Fibroblast of lung (primary cell): ENCODE measurements at places on chromosomes 3 and 15. TPM values are rescaled to one million over a fixed set of nuclear protein-coding genes. Genes with fewer than 3 reads are reported as not detected.

DNA sequence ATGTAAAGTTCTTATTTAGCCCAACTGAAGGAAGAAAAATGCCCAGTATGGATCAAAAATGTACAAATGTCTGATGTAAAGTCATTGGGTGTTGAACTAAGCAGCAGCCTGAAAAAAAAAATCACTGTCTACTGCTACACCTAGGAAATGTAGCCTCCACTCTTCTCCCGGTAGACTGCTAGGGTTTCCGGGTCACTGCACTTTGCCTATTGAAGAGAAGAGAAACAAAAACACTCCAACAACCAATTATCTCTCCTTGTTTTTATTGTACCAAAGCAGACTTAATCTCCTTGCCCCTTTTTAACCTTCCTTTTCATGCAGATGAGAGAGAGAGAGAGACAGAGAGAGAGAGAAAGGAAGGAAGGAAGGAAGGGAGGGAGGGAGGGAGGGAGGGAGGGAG is 140.2 kb upstream of the SETMAR start:
- DNase-seq, result no peak

DNA sequence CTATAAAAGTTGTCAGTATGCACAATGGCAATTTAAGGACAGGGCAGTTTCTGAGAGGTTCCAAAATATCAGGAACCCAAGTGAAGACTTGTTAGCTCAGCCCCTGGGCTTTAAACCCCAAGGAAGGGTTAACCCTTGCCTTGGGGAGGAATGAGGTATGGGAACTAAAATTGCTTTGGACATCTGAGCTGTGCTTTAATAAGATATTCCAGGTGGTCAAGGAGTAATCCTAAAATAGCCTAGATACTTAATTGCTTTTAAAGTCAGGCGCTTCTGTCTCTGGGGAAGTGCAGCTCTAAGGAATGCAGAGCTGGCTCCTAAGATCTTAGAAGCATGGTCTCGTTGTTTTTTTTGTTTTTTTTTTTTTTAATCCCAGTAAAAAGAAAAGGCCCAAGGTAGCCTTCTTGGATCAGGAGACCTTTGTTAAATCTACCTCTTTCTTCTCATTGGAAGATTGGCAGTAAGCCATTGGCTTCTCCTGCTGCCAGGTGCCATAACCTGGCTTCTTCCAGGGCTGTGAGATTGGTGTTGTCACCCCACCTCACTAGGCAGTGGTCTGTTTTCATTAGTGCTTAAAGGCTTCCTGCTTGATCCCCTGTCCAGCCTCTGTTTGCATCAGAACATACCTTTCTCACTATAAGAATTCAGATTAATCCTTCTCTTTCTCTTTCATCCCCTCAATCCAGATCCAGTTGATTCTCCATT is 24.5 kb downstream of the ARID3B start:
- no peak for DNase-seq

DNA sequence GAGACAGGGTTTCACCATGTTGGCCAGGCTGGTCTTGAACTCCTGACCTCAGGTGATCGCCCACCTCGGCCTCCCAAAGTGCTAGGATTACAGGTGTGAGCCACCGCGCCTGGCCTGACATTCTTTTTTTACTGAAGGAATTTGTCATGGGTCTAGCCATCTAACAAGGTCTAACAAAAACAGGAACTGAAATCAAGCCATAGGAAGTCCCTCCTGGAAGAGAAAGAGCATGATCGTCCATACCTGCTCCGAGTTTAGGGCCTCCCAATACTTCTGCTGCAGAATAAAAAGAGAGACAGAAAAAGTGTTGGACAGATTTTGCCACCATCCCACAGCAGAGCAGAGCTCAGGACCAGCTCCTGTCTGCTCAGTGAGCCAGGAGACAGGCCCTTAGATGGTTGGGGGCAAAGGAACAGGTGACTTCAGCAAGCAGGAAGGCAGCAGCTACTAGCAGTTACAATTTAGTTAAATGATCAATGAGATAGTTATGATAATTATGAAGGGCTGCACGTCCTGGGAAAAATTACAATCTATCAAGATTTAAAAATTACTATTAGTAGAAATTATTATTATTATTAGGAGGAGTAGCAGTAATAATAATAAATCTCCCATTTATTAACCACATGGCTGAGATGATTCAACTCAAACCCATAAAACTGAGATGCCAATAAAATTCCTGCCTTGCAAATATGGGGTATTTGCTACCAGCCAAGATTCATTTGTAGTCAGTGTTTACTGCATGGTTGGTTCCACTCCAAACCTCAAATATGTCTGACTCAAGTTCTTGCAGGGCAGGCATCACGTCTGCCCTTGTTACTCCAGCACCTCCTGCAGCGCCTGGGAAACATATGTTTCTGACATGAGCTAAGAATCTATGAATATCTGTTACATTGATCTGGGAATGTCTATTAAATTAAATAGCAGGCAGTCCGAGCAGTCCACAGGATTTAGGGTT is 40.1 kb downstream of the TMEM44 start:
- DNase-seq, result peak; percentile 100

DNA sequence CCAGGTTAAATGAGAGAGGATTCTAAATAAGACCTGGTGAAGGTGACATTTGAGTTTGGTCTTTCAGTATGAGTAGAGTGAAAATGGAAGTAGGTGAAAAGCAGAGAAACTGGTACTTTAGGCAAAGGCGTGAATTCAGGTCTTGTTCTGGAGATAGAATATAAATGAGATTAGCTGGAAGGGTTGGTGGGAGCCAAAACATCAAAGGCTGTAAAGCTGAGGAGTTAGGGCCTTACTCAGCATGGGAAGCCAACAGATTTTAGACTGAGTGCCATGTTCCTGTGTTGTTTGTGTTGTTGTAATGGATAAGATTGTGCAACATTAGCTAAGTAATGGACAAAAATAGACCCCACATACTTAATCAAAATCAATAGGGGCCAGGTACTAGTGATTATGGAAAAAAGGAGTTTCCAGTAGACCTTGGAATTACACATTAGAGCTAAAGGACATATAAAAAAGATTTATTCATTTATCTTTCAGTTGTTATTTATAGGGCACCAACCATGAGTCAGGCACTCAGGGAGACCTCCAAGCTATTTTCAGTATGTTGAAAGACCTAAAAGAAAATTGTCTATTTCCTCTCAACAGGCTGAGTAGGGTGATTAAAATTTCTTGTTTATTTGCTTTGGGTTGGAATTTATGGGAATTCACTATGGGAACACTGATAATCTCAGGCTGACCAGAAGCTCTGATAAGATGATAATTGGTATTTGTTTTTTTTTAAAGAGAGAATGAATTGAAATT is 20.8 kb downstream of the ARL14 start:
- DNase-seq, result peak; percentile 42

DNA sequence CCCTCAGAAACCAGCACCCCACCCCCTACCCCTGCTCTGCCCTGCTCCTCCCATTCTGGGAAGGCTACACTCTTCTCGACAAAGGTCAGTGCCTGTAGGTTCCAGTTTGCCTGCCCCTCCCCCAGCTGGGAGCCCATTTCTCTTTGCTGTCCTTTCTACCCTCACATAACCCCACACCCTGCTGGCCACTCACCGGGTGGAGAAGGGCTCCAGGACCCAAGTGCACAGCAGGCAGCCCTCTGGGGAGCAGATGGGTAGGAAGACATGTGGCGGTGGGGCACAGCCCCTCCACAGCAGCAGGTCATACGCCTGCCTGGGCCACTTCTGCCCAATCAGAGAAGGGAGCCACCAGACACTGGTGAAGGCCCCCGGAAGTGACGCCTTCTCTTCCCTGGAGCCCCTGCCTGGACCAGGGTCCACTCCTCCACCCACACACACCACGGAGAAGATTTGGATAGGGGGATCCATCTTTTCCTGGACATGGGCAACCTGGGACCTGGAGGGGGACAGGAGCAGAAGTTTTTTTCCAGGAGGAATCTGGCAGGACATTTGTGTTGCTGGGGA is at the start of gene THPO:
Gene THPO, minus strand, starts transcription at position 326 of the 564 bp plus-strand sequence. CDS start 1,948 bp downstream, outside the sequence.
- DNase-seq, result no peak

EFCC1 gene
- not detected in 2 replicates for total RNA-seq

CGGBP1 gene
- total RNA-seq, result 56.5 and 71.0 TPM in 2 replicates

CFAP100 gene
- total RNA-seq, result not detected in 2 replicates

DNA sequence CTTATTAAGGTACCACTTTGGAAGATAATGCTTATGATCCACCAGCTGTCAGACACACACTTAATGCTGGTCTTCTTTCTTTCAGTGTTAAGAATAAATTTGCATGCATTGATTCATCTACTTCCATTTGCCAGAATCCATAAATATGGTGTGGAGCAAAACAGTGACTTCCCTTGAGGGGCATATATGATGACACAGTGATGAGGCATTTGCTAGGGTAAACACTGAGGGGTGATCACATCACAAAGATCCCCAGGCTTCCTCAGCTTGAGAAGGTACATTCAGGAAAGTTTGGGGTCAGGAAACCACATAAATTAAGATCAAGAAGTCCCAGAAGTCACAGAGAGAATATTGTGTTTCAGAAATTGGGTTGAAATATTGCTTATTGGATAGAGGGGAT is 9.9 kb upstream of the ZBED2 start:
- peak; percentile 35 for DNase-seq

UROC1 gene
- total RNA-seq, result not detected in 2 replicates

ERC2 gene
- total RNA-seq, result 0.17 and 0.26 TPM in 2 replicates

IGSF10 gene
- total RNA-seq, result 45.9 and 55.0 TPM in 2 replicates

GRCh38 chr3:105899516-105899915 is 30.7 kb upstream of the CBLB start:
- DNase-seq, result peak; percentile 62

DNA sequence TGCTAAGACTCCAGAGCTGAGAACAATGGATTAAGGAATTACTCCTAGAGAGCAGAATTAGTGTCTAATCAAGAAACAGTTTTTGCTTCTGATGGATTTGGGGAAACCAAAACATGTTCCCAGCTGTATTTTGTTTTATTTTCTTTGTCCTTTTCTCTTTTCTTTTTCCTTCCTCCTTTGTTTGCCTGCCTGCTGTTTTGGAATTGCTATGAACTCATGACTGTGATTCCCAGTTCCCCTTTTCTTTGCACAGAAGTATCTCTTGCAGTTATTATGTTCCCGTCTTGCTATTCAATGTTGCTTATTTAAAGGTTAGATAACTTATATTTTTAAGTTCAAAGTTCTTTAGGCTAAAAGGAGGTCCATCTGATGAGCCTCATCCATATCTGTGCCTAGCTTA is 77.0 kb upstream of the GBE1 start:
- no peak for DNase-seq

GRCh38 chr3:119146578-119147375 is 812 bp downstream of the TEX55 start:
- DNase-seq, result peak; percentile 10

DNA sequence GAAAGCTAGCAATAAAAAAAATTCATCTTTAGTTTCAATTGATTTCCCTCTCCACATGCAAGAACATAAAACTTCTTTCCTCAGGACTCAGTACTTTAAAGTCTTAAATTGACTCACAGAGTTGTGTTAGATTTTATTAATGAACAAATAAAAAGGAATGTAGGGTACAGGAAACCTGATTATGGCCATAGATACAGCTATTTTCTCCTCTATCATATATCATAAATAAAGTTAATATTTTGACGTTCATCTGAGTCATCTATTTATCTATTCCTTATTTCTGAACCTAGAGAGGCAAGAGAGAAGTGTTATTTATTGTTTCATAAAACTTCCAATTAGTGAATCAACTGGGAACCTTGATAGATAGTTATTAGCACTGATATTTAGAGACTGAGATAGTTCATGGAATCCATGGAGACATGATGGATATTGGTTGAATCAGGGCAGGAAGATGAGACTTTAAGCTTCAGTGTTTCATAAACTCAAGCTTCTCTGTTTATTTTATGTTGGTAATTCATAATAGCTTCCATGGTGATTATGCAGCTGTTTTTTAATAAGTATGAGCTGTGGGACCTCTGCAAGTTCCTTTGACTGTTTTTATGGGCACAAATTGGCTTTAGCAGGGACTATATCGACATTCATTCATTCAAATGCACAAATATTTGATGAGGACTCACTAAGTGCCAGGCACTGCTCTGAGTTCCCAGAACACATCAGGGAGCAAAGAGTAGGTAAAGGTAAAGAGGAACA is 143.5 kb upstream of the TGFBR2 start:
- DNase-seq, result no peak

DNA sequence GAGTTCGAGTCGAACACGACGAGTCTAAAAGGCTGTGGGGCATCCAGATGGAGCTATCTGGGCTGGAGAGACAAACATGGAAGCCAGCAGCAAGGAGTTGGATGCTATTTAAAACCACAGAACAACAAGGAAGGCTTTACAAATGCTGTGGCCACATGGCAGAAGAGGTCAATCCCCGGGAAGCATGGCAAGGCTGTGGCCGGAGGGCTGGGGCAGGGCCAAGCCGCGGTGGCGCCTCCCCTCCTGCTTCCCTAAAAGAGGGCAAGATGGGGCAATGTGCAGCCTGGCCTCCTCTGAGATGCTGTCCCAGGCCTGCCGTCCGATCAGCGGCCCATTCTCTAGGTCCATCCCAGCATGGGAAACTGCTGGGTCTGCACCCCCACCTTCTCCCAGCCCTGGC is 139.1 kb downstream of the SRGAP3 start:
- no peak for DNase-seq

DNA sequence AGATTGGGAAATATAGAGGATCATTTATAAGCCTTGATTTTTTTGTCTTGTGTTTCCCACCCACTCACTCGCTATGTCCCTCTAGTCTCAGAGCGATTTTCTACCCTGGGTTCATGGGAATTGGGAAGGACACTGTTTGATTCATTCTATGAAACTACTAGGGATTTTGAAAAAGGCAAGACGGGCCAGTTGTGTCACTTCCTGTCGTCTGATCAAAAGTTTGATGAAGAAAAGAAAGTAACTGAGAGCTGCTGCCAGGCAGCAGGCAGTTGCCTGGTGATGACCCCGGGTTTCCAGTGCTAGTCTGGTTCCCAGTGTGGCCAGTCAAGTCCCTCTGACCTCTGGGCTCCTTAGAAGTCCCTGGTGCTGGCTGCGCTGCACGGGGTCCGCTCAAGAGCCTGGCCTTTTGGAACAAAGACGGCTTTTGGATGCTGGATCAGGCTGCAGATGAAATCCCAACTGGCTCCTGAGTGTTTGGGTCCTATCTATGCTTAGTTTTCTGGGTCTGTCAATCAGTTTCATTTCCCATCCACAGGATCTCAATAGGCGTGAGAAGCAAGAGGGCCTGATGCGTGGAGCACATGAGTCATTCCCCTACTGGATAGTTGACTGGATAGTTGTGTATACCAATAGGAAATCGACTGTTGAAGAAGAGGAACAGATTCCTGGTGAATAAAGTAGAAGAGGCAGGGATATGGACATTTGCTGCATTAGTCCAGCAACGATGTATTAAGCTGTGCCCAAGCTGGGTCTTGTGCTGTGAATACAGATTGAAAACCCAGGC is 89.7 kb downstream of the EEFSEC start:
- DNase-seq, result no peak

DNA sequence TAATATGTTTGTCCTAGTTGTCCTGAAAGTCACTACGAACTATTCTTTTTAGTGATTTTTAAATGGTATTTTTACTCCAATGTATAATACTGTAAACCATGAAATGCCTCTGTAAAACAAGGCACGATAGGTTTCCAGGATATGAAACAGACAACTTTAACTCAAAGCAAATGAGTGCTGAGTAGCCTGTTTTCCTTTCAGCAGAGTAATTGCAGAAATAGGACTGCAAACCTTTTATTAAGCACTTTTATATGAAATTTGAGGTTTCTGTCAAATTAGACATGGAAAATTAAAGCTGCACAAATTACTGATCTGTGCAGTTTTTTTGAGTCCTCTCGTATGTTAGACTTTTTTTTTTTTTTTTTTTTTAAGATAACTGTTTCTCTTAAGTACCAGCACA is 16.2 kb downstream of the AKAP13 start:
- no peak for DNase-seq

KBTBD13 gene
- not detected in 2 replicates for total RNA-seq

DPPA2 gene
- total RNA-seq, result not detected in 2 replicates

MAGI1 gene
- 8.0 and 15.7 TPM in 2 replicates for total RNA-seq
